Activated CD8-positive, alpha-beta memory T cell treated with anti-CD3 and anti-CD28 coated beads, Interleukin-2, amount 50 U/mL, for 48 hours (primary cell): ENCODE measurements at places on chromosomes 11 and 22.
A peak's percentile ranks its signal among the peaks of the same experiment; 100 is the strongest.

DNA sequence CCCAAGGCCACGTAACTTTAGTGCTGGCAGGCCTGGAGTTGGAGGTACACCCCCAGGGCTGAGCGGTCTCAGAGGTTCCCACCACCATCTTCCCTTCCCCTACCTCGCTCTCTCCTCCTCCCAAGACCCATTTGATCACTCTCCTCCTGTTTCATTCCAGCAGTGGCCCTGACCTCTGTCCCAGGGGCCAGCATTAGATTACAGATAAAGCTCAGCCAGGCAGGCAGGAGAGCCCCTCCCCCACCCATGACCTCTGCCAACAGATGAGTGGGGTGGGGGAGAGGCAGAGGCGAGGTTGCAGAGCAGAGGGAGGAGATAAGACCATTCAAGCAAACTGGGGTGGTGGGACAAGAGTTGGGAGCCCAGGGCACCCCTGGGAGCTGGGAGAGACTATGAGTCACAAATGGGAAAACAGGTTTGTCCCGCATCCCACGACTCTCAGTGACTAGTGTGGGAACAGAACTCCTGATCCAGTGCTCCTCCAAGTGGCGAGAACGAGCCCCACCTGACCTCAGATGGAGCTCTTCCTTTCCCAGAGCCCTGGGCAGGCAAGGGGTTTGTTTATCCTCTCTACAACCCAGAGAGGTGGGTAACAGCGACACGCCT, 367.9 kb downstream of the MN1 start:
- no peak for DNase-seq

GRCh38 chr11:17259519-17259918, 17.0 kb upstream of the NUCB2 start:
- DNase-seq: no peak

DNA sequence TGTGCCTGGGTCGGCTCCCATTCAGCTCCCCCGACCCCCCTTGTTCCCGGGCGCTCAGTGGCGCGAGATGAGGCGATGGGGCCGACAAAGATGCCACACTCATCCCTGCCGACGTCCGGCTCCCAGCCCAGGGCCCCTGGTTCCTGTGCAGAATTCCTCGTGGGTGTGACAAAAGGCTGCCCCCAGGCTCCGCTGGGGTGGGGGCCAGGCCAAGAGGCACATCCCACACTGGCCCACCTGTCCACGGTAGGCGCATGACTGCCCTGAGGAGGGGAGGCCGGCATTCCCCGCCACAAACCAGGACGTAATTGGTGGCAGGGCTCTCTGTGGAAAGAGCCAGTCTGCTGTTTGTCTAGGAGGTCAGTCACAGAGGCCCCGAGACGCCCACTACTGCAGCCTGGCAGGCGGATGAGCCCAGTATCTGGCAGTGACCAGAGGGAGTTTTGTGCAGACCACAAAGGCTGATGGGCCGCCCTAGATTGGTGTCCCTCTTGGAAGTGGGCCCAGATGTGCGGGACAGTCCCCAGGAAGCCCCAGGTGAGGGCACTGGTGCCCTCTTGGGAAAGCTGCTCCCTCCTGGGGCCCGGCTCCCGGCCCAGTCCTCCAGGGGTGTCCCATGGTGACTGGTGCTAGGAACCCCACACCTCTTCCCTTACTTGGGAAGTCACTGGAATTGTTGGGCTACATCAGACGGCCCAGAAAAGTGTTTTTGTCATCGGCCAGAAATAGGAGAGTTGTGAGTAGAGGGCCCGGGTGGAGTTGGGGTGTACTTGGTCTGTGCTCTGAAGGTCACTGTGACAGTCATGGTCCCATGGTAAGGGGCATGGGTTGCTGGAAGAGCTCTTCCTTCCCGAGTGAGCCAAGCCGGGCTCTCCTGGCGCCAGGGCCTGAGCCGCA, 5.8 kb downstream of the CCND1 start:
- no peak for DNase-seq

- no peak for DNase-seq
Measured at GRCh38 chr22:44380756-44381486, 68.2 kb upstream of the SHISAL1 start.

DNA sequence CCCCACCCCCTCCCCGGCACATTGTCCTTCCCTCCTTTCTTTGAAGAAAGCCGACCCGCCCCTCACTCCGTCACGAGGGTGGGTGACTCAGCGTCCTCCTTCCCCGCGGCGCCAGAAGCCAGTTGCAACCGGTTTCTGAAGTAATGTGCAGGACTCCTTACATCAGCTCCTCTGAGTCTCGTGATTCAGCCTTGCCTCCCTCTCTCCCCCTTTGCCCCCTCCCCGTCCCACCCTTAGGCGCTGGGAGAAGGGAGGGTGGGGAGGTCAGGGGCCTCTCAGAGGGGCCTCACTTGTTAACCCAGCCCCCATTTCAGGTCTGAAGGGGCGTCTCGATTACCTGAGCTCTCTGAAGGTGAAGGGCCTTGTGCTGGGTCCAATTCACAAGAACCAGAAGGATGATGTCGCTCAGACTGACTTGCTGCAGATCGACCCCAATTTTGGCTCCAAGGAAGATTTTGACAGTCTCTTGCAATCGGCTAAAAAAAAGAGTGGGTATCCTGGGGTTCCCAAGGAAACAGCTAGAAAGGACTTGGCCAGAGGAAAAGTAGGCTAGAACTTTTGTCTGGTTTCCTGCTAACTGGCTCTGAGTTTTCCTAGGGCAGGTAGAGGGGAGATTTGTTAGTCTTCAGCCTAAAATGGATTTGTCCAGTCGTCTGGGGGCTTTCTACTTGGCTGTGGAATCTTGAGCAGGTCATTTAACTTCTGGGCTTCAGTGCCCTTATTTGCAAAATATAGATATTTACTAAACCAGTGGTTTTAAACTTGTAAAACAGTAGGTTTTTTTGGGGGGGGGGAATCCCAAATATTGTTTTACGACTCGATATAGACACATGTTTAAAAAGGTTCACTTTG, 1.1 kb downstream of the SLC3A2 start:
- DNase-seq: no peak

DNA sequence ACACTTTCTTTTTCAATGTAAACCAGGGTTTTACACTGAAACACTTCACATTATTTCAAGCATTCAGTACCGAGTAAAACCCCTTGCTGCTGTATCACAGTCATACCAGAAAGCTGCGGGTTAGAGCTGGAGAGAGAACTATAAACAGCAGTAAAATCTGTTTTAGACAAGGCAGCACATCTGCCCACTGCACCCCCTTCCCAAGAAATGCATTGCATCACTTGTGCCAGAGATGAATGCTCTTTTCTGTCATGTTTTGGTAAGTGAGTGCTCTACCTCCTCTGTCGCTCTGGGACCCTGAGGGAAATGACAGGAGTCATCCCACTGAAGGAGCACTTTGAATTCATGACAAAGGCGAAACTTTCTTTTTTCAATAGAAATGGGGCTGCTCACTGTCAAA, 107.2 kb downstream of the MAML2 start:
- peak; percentile 68 for DNase-seq

DNA sequence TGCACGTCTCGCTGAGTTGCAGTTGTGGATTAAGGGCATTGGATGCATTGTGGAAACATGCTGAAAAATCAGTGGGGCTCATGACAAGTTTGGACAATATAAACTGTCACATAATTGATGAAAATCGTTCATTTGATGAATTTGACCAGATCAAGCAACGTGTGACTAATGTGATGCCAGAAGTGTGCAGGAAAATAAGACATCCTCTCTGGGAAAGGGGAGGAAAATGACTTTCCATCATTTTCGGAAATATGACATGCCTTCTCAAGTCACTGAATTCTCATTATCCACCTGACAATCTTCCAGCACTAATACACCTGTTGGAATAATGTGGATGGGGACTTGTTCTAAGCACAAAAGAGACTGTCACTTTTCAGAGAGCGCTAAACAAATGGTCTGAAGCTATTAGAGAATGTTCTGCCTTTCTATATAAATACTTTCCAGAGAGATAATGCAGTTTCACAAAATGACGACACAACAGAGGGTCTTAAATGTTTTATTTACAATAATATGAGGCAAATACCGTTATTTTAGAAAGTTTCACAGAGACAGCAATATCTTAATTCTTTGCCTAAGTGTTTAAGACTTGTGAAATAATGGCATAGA, 1741.9 kb upstream of the RAG2 start:
- no peak for DNase-seq

DNA sequence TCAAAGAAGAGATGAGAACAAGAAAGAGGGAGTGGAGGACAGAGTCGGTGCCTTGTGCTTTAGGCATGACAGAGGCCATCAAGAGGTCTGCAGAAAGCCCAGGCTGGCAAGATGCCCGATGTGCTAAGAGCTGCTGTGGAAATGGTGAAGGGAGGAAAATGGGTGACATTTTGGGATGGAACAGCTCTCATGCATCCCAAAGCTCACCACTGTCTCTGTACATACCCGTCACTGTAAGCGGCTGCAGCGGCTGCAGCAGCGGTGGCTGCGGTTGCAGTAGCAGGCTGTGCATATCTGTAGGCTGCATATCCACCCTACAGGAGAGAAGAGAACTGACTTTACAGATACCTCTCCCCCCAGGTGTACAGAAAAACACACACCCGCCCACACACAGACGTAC, 28.6 kb downstream of the APOL5 start:
- no peak for DNase-seq

- DNase-seq: no peak
Measured at GRCh38 chr11:59659981-59660380, 8.9 kb downstream of the PATL1 start.
